Panc1 (cell line): ENCODE measurements at places on chromosomes 3 and 15. TPM values are rescaled to one million over a fixed set of nuclear protein-coding genes. Genes with fewer than 3 reads are reported as not detected.

DNA sequence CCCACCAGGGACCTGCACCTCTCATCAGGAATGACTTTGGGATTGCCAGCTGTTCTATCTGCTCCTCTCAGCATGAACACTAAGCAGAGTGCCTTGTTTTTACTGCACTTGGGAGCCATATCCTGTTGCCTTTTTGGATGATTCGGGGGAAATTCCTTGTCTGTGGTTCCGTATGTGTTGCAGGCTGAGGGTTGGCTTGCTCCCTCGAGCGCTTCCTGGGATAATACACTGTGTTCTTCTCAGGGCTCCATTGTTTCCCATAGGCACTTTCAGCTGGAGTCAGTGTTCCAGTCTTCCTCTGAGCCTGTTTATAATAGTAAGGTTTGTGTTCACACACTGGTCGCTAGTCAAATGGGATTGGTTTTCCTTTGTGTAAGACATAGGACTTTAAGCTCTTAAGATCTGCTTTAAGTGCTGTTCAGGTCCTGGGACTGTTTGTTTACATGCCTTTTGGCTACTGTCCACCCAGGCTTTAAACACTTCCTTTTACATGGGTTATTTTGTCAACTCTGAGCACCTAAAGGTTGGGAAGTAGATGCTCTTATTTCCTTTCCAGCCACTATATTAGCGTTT is 23.4 kb downstream of the BOC start:
- no peaks in the 10 kb centered on the region; the same call in 1 of the 2 replicates for H3K27me3 ChIP-seq
- H3K27ac ChIP-seq = no peak overlapping the region
- no peaks in the 10 kb centered on the region for H3K36me3 ChIP-seq
- peaks cover 10% of the 10 kb centered on the region for H3K4me1 ChIP-seq

DNA sequence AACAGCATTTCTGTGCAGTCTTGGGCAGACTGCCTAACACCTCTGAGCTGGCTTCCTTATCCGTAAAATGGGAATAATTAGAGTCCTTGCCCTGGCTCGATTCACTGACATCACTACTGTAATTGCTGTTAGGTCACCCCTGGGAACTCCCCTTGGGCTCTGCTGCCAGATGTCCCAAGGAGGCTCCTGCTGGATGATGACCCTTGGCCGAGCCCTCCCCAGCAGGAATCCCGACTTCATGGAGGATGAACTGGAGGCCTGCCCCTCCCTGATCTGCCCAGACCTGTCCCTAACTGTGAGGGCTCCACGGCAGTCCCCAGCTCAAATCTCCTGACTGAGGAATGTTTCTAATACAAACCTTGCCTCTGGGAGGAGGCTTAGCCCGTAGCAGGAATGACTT is 18.0 kb downstream of the ESYT3 start:
- H3K27me3 ChIP-seq = no peaks in the 10 kb centered on the region
- H3K4me3 ChIP-seq = no peak overlapping the region
- no peaks in the 10 kb centered on the region for H3K4me1 ChIP-seq

GRCh38 chr15:78508272-78508671 is 895 bp downstream of the HYKK start:
- no peaks in the 10 kb centered on the region for H3K27me3 ChIP-seq
- peaks cover 12% of the 10 kb centered on the region; the same call in 1 of the 2 replicates for H3K4me1 ChIP-seq
- no peaks in the 10 kb centered on the region for H3K36me3 ChIP-seq
- DNase-seq = no peak
- peak overlapping the region; percentile 93 for H3K4me3 ChIP-seq

DNA sequence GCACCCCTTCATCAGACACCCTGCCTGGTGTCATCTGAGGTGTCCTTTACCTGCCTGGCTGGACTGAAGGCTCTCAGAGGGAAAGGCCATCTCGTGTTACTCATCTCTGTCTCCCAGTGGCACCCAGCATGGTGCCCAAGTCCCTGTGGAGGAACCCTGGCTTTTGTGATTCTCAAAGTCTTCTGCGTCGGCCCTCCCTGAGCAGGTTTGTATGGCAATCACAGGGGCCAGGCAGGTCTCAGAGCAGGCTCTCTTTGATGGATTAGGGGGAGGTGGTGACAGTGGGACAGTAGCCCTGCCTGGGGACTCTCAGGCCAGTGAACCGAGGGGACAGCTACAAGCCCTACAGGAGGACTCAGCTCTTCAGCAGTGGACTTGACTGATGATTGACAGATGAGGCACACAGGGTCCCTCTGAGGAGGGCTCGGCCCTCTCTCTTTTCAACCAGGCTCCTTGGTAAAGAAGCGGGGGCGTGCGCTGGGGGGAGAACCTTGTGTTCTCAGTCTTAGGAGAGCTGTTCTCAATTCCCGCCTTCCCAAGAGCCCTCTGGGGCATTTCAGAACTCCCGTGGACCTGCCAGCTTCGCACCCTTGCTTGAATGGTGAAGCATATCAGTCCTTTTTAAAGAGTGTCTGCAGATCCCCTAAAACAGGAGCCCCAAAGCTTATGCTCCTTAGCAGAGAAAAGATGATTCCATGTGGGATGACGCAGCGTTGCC is 108.3 kb downstream of the VGLL4 start:
- H3K27me3 ChIP-seq = no peaks in the 10 kb centered on the region
- H3K4me1 ChIP-seq = peaks cover 13% of the 10 kb centered on the region
- no peaks in the 10 kb centered on the region for H3K36me3 ChIP-seq
- H3K27ac ChIP-seq = peak overlapping the region; percentile 44; the same call in 1 of the 2 replicates

GRCh38 chr3:58119186-58119585 is 91.6 kb downstream of the DNASE1L3 start:
- H3K36me3 ChIP-seq = peaks cover 30% of the 10 kb centered on the region
- no peak overlapping the region for H3K4me3 ChIP-seq
- no peak for DNase-seq
- no peaks in the 10 kb centered on the region for H3K27me3 ChIP-seq
- peaks cover 7% of the 10 kb centered on the region; the same call in 1 of the 2 replicates for H3K4me1 ChIP-seq

The SMAD6 gene
- total RNA-seq = 45.9 TPM

The CCR2 gene
- not detected for total RNA-seq

The RASL12 gene
- total RNA-seq = 0.67 TPM
